Erythroblast (primary cell): ENCODE measurements at places on chromosomes 7 and 10.

GRCh38 chr7:12731214-12731656 is 43.8 kb downstream of the ARL4A start:
- DNase-seq: peak; percentile 83

GRCh38 chr7:24573554-24574338 is 494 bp downstream of the PALS2 start:
- DNase-seq: peak; percentile 43

- peak; percentile 19 for DNase-seq
Measured at GRCh38 chr7:50552921-50553320, 12.3 kb downstream of the DDC start.

GRCh38 chr10:113345826-113346624 is 206.8 kb upstream of the HABP2 start:
- DNase-seq: no peak

- no peak for DNase-seq
Measured at GRCh38 chr10:69734797-69735468, 66.8 kb upstream of the COL13A1 start.

DNA sequence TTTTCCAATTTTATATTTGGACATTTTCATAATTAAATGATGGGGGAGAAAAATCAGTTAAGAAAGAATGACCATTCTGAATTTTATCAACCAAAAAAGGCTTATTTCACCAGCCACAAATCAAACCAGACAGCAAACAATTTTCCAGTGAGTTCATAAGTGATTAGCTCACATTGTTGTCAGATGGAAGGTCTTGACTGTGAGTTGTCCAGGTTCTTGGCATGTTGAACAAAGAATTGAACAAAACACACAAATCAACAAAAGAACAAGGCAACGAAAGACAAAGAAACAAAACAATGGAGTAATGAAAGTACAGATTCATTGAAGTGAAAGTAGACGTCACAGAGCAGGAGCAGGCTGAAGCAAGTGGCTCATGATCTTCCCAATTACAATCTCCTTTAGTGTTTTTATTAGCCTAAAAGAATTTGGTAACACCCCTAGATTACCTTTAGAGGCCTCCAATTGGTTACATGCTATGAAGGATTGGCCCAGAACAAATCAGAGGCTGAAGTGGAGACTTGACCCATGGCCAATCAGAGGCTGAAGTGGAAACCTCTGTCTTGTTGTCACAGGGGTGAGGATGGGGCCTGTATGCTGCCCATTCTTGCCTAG is 248.7 kb downstream of the NEBL start:
- DNase-seq: no peak

- DNase-seq: no peak
Measured at GRCh38 chr10:72044417-72045041, 43.8 kb downstream of the SPOCK2 start.

DNA sequence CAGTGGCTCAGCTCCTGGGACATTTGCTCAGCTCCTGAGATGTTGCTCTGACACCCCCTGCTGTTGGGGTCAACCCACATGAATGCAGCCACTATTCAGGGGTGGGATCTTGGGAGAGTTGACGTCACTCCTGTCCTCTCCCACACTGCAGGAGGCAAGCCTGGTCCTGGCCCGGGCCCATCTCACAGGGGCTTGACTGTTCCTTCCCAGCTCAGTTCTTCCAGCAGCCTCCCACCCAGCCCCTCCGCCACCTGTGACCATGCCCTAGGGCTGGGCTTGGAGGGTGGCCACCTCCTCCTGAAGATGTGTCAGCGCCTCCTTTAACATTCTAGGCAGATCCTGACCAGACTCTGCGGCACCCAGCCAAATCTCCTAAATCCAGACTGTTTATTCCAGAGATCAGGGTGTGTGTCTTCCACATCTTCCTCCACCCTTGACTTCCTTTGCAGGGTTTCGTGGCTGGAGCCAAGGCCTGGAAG is 19.1 kb upstream of the OPALIN start:
- DNase-seq: no peak

DNA sequence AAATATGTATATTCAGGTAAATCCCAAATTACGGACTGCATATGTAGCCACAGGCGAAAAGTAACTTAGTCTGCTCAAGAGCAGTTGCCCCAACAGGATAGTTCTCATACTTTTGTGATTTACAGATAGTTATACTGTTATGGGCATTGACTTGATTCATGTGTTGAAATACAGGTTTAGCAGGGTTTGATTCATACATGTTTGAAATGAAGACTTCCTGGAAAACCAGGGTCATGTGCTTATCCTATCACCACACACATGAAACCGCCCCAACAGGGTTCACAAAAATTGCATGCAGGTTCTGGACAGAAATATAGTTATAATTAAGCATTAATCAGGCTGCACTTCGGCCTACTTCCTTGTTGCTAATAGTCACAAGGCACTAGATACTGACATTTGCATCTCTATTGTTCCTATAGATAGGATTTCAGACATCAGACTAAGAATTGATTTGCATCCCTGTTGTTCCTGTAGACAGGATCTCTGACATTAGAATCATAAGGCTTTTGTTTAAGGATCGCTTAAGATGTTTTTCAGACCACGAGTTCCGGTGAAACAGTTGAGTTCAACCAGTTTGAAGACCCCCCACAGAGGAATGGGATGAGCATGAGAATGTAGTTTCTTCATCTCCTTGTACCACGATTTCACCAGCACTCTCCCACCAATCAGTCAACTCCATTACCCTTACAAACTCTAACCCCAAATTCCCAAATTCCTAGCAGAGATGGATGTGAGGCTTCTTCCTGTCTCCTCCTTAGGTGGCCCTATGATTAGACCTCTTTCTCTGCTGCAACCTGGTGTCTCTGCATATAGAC is 2.0 kb upstream of the ZNF398 start:
- peak; percentile 55 for DNase-seq

- DNase-seq: no peak
Measured at GRCh38 chr10:130013335-130014262, 49.5 kb upstream of the EBF3 start.

DNA sequence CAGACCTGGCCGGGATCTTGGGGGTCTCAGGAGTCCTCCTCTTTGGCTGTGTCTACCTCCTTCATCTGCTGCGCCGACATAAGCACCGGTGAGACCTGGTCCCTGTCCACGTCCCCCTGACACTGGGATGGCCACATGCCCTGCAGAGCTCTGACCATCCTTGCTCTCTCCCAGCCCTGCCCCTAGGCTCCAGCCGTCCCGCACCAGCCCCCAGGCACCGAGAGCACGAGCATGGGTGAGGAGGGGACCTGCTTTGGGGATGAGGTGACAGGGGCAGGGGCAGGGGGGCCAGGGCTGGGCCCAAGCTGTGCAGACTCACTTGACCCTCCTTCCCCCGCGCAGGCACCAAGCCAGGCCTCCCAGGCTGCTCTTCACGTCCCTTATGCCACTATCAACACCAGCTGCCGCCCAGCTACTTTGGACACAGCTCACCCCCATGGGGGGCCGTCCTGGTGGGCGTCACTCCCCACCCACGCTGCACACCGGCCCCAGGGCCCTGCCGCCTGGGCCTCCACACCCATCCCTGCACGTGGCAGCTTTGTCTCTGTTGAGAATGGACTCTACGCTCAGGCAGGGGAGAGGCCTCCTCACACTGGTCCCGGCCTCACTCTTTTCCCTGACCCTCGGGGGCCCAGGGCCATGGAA is 959 bp downstream of the PVRIG start:
- DNase-seq: no peak

GRCh38 chr7:116578526-116578925 is 53.7 kb downstream of the CAV1 start:
- no peak for DNase-seq

DNA sequence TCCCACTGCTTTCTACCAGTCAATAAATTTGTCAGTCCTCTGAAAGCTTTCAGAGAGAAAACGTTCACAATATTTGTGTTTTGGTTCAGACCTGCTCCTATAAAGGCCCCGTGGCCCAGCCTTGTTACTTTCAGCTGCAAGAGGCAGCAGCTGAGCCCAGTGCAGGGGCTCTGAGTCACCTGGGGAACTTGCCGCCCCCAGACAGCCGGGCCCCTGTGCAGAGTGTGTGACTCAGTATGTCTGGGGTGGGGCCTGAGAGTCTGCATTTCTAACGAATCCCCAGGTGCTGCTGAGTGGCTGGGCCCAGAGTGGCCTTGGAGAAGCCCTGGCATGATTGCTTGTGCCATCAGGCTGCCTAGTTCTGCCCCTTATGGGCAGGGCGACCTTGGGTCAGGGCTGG is 303.5 kb downstream of the PAXIP1 start:
- DNase-seq: no peak

- DNase-seq: no peak
Measured at GRCh38 chr7:468681-469562, 50.7 kb downstream of the PDGFA start.

GRCh38 chr10:14727924-14728323 is 46.8 kb downstream of the FAM107B start:
- no peak for DNase-seq

DNA sequence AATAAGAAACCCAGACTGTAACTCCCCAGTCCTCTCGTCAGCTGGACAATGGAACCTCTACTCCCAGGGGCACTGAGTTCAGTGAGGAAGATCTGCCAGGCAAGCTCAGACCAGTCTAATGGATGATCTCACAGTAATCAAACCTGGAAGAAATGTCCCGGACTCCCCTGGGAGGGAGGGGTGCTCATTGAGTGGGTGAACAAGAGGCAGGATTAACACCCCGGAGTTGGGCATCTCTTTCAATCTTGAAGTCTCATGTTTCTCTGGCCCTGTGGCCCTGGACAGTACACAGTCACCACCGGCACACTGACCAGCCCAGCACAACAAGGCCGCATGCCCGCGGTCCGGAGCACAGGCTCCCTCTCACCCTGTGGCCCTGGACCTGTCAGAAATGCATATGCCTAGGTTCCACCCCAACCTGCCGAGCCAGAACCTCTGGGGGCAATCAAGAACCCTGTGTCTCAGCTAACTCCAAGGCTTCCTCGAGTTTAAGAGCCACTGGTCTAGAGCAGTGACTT is 27.8 kb downstream of the CXCL12 start:
- DNase-seq: no peak

DNA sequence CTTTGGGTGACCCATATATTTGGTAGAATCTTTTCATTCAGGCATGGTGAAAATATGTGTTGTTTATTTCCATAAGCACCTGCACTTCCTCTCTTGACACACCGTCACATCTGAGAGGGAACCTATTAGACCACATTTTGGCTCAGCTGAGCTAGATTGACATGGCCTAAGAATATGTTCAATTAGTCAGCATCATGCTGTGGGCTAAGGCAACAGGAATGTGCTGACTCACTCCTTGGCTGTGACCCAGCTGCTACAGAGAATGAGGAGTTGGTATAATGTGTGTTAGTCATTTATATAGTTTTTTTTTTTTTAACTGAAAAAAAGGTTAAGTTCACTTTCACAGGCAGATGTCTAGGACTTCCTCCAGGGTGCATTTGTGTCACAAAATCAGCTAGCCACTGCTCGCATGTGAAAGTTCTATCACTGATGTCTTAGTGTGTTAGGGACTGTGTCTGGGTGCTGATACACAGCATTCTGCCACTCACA is 180.6 kb downstream of the SEMA3E start:
- peak; percentile 92 for DNase-seq

DNA sequence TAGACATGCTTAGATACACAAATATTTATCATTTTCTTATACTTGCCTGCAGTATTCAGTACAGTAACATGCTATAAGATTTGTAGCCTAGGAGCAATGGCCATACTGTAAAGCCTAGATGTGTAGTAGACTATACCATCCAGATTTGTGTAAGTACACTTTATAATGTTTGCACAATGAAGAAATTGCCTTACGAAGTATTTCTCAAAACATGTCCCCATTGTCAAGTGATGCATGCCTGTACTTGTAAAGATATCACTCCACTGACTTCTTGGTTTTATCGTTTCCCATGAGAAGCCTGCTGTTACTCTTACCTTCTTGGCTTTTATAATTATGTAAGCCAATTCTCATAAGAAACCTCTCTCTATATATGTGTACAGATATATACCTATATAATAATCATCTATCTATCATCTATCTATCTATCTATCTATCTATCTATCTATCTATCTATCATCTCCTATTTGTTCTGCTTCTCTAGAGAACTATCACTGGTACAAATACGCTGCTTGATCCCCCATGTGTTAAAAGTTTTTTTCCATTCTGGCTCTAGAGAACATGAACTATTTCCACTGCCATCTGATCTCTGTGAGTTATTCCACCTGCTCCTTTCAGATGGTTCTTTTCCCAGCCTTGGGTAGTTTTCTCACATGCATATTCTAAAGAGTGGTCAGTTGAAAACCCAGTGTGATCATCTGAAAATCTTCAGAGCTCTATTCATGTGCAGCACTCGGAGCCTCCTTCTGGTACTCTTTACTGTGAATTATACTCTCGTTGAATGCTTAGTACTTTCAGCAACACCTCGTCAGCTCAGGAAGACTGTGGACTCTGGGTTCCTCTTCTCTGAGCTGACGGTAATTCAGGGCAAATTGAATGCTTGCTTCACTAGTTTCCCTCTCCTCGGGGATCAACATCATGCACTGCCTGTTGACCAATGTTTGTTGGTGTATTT is 14.5 kb upstream of the VCL start:
- no peak for DNase-seq

DNA sequence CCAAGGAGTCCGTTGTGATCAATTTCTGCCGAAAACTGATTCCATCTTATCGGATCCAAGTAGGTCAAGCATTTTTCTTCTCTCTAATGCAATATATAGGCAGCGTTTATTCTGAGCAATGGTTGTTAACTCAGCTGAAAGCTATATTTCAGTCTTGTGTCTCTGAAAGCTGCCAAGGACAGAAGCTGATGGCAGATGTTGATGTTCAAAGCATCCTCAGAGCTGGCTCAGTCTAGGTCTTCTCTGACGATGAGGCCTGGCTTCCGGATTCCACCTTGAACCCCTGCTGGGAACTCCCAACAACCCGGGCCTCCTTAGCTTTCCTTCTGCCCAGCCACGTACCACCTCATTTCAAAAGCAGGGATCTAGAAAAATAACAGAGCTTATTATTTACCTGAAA is 863.6 kb downstream of the NRG3 start:
- no peak for DNase-seq

GRCh38 chr10:32054094-32054493 is 2.1 kb downstream of the KIF5B start:
- DNase-seq: peak; percentile 37

- no peak for DNase-seq
Measured at GRCh38 chr7:34904987-34905386, 132.3 kb downstream of the DPY19L1 start.

DNA sequence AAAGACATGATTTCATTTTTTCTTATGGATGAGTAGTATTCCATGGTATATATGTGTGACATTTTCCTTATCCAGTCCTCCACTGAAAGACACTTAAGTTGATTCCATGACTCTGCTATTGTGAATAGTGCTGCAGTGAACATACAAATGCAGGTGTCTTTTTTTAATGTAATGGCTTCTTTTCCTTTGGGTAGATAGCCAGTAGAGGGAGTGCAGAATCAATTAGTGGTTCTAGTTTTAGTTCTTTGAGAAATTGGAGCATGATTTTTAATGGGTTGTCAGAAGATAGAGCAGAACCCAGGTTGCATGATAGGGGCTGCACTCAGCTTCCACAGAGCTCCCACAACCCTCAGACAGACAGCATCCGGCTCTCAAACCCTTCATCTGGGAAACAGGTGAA is 152.9 kb upstream of the PLXDC2 start:
- no peak for DNase-seq
